ENCODE measurements at places on chromosomes 5 and 9. TPM values are rescaled to one million over a fixed set of nuclear protein-coding genes. Genes with fewer than 3 reads are reported as not detected.

DNA sequence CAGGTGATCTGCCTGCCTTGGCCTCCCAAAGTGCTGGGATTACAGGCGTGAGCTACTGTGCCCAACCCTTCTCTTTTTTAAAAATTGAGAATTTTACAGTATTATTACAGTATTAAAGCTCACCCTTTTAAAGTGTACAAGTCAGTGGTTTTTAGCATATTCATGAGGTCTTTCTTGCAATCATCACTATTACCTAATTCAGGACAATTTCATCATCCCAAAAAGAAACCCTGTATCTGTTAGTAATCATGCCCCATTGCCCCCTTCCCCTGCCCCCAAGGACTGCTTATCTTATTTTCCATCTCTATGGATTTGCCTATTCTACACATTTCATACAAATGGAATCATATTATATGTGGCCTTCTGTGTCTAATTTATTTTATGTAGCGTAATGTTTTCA lies 22.6 kb upstream of the MEGF9 start:
- DNase-seq: no peak

DNA sequence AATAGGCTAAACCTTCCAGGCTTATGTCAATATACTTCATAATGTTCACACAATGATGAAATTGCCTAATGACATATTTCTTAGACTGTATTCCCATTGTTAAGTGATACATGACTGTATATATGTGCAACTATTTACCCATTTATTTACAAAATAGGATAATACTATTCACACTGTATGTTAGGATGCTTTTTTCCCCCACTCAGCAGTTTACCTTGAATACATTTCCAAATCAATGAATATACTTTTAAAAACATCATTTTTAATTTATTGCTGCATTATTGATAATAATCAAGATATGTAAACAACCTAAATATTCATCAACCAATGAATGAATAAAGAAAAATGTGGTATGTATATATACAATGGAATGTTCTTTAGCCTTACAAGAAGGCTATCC lies 55.5 kb downstream of the PCSK1 start:
- DNase-seq: no peak

DNA sequence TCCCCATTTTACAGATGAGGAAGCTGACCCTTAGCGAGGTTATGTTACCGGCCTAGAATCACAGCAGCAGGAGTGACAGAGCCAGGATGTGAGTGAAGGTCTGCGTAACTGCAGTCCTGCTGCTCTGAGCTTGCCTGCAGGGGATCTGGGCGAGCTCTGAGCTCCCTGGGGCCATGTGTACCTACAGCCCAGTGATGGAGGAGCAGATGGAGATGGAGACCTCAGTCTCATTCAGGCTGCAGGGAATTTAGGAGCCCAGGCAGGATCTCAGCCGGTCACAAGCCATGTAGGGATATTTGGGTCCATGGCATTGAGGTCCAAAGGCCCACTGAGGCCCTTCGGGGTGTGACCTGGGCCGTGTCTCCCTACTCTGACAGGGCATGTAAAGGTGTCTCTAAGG lies 170.6 kb downstream of the CACNA1B start:
- peak; percentile 19 for DNase-seq

- no peak for DNase-seq
Measured at GRCh38 chr5:180400416-180400815, 47.3 kb upstream of the GFPT2 start.

DNA sequence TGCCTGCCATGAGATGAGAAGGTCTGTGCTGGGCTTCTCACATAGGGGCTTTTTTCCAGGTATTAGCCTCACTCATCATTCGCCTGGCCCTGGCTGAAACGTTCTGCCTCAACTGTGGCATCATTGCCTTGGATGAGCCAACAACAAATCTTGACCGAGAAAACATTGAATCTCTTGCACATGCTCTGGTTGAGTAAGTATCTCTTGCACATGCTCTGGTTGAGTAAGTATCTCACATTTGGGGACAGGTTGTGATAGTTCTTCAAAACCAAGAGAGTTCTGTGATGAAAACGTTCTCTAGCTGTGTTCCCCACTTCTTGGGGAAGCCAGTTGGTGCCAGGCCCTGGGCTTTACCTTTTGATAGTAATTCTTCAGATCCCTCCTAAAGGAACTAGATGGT lies 17.4 kb upstream of the IL13 start:
- no peak for DNase-seq

- DNase-seq: no peak
Measured at GRCh38 chr5:51479840-51480239, 96.6 kb downstream of the ISL1 start.

- DNase-seq: no peak
Measured at GRCh38 chr5:146340260-146341081, 1.8 kb downstream of the POU4F3 start.

GRCh38 chr5:163943546-163943945 lies 438.1 kb downstream of the MAT2B start:
- DNase-seq: no peak

DNA sequence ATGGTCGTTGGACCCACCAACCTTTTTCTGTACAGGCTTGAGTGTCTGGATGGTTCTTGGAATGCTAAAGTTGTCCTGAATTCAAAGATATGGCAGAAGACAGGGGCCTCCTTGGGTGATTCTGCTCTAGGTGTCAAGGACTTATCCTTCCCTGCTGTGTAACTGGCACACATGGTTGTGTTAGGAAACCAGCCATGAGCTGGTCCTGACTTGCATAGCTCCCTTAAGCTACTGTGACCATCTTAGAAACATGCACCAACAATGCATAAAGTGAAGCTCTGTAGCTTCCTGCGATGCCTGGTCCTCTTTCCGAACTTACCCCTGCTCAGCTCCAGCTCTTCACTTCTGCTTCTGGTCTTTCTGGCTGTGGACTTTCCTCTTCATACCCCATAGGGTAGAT lies 224.6 kb downstream of the TLE4 start:
- no peak for DNase-seq

DNA sequence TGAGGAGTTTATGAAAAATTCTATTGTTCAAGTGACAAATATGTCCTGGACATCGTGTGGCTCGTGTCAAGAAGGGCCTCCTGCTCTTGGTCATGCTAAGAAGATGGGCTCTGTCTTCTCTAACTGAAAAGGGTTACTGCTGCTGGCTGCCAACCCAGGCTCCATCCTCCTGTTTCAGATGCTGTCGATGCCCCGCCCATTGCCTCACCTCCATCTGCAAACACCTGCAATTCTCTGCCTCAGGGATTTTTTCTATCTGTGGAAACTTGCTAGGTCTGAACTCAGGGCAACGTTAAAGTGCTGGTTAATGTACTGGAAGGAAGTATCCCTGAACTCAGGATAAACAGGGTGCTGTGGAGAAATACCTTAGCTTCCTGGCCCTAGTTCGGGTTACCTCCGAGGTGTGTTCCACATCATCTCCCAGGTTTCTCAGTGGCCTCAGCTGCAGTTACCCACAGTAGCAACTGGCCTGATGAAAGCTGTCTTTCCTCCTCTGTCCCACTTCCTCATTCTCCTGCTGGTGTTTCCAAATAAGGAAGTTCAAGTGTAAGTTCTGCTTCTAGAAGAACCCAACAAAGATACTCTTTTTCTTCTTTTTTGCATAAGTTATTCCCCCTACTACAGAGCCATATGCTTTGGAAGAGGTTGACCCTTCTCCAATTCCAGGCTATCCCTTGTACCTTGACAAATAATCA lies 151.7 kb upstream of the SMIM23 start:
- no peak for DNase-seq

GRCh38 chr5:160159991-160160792 lies 40.9 kb upstream of the PWWP2A start:
- no peak for DNase-seq

DNA sequence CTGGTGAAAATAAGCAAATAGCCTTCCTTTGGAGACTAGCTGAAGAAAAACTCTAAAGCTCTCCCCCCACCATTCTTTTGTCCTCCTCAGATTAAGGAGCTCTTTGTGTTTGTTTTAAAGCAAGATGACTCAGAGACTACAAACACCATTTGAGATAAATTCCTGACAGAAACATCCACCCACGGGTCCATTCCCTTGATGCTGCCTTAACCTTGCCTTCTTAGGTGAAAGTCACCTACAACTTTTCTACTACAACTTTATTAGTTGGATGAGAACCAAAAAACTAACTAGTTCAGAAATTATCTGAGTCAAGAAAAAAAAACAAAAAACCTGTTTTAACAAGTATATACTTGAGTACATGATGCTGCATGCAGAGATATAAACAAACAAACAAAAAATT lies 831.1 kb downstream of the NR2F1-AS1 start:
- DNase-seq: no peak

- no peak for DNase-seq
Measured at GRCh38 chr5:33311893-33312292, 128.9 kb upstream of the TARS1 start.

GRCh38 chr5:1564182-1564748 lies 40.5 kb upstream of the LPCAT1 start:
- DNase-seq: peak; percentile 51

DNA sequence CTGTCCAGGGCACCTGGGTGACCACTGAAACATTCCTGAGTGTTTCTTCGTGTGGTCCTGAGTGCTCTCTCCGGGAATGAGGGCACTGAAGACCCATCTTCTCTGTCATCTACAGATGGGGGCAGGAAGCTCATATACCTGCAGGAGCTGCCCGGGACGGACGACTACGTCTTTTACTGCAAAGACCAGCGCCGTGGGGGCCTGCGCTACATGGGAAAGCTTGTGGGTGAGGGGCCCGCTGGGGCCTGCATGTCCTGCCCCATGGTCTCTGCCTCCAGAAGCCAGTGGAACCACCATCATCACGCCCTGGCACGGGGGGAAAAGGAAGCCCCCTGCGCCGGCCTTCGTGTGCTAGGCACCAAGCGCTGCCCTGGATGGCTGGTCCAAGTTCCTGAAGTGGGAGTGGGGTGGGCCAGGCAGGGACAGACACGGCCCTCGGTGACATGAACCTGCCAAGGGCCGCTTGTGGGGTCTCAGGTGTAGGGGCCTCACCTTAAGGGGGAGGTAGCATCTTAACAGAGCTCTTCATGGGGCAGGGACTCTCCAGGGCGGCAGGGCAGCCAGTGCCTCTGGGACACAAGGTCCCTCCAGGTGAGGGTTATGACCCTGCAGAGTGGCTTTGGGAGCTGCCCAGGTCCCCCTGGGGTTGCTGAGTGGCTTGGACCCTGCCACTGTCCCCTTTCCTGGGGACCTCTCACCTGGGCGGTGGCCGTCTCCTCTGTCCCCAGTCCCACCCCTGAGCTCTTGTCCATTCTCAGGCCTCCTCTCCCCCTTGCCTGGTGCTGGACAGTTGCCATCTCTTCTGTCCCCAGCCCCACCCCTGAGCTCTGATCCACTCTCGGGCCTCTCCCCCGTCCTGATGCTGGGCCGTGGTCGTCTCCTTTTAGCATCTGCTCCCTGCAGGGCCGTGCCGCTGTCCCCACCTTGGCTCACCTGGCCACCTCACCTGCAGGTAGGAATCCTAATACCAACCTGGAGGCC lies 2.1 kb downstream of the OBP2A start:
- DNase-seq: peak; percentile 37

DNA sequence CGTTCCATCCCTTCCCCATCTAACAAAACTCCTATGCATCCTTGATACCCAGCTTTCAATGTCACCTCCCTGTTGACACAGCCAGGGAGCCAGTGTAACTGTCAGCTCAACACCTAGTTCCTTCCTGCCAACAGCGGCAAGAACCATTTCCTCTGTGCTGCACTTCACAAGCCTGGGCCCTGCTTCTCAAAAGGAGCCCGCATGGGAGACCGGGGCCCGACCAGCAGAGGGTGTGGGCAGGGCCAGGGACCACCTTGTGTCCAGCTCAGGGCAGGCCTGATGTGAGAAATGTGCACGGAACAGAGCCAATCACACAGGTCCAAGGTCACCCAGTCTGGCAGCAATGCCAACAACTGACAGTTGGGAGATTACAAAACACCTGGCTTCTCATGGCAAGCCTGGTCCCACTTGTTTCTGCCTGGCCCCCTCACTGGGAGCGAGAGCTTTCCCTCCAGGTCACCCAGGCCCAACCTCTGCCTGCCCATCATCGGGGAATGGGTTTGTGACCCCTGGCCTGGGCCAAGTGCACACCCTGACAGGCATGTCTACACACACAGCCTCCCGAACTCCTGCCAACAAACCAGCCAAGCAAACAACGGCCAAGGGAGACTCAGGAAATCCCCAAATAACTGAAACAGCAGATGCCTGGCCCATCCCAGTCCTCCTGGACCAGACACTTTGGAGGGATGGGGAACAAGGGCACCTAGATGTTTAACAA lies 3.1 kb downstream of the RNF44 start:
- DNase-seq: no peak

DNA sequence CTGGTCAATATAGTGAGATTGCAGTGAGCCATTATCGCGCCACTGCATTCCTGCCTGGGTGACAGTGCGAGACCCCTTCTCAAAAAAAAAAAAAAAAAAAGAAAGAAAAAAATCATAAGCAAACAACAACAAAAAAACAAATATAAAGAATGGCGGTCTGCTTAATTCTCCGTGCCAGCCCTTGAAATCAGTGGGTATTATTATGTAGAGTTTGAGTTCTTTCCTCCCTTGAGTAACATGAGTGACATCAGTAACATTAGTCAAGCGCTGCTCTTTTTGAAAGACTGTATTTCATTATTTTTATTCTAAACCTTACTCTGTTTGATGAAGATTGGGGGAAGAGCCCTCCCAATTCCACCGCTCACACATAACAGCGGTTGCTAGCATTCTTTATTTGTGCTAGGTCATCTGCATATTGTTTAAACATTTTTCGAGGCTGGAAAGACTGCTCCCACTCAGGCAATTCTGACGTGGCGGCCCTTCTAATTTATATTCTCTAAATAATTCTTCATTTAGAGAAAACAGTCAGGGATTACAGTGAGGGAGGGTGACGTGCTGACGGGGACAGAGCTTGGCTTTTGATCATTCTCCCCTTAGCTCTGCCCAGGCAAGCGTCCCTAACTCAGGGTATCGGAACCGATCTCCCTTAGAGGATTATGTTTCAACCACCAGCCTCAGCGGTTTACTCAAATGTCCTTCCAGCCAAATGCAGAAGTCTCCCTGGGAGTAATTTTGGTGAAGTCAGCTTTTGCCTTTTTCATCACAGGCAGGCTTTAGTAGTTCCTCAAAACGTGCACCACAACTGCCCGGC lies 860 bp upstream of the MARCHF6 start:
- no peak for DNase-seq

DNA sequence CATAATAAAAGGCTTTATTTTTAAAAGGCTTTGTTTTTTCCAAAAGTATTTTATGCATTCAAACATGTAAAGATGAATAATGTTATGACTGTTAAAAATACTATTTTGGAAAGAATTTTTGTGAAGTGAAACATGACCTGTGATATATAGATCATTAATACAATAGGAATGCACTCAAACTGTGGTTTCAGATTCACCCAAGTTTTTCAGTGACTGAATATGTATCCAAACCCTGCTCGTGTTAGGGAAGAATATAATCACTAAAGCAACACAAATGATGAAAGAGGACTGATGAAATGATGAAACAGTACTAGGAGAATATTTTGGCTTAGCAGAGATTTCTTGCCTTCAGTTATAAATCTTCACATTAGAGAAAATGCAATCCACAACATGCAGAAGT lies 278.0 kb downstream of the ADAMTS6 start:
- no peak for DNase-seq

The SHC3 gene
- 4.7 TPM for total RNA-seq

The PCDHB16 gene
- 3.4 TPM for total RNA-seq

The ARHGEF37 gene
- total RNA-seq: 11.9 TPM

The NPM1 gene
- 877 TPM for total RNA-seq

The PRSS3 gene
- total RNA-seq: 6.5 TPM

The PIP5K1B gene
- total RNA-seq: 13.8 TPM

The FREM1 gene
- 17.5 TPM for total RNA-seq

The FBP2 gene
- 0.29 TPM for total RNA-seq

The TLR4 gene
- total RNA-seq: 23.5 TPM

The BHMT gene
- 8.7 TPM for total RNA-seq

The INSYN2B gene
- not detected for total RNA-seq

The FAM221B gene
- 0.26 TPM for total RNA-seq

The IL6ST gene
- total RNA-seq: 255 TPM

The QRFP gene
- not detected for total RNA-seq

The IFNA13 gene
- total RNA-seq: not detected

The SLC31A1 gene
- 26.3 TPM for total RNA-seq

The PCDHA2 gene
- not detected for total RNA-seq

Data from ureter (tissue), 1 donor.